ENCODE measurements at places on chromosomes 12 and 14. TPM values are rescaled to one million over a fixed set of nuclear protein-coding genes. Genes with fewer than 3 reads are reported as not detected.

The LALBA gene
- total RNA-seq: not detected

The KLHL33 gene
- not detected for total RNA-seq

GRCh38 chr12:22658214-22658613, 33.2 kb downstream of the ETNK1 start:
- no peak for DNase-seq

DNA sequence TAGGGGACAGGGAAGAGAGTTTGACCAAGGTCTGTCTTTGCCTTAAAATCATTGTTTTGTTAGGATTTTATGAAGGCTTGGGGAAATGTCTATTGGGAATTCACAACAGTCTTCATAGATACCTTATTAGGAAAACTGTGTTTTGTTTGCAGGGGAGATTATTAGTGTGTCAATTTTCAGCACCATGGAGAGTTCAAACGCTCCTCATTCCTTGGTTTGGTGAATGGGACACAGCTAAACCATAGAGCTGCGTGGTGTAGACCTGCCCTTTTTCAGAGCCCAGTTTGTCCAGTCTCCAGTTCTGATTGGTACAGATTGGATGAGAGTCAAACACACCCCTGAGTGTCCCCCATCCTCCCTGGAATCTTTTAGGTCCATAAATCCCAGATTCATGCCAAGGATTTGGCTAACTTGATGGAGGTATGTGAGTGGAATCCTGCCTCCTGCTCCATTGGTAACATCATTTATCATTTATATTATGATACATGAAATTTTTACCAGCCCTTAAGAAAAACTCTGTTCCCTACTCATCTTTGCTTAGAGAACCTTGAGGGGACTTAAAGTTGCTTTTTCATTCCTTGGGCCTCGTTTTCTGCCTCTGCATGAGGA, 12.0 kb downstream of the NGDN start:
- DNase-seq: no peak

- peak; percentile 51 for DNase-seq
Measured at GRCh38 chr14:100610511-100611217, 23.4 kb upstream of the BEGAIN start.

- DNase-seq: no peak
Measured at GRCh38 chr12:93127107-93127560, 198.0 kb upstream of the EEA1 start.

GRCh38 chr12:13149411-13149810, 45.9 kb upstream of the GSG1 start:
- no peak for DNase-seq

GRCh38 chr12:94855853-94856252, 147.6 kb downstream of the NDUFA12 start:
- DNase-seq: no peak

The PLEKHG7 gene
- total RNA-seq: not detected

- DNase-seq: no peak
Measured at GRCh38 chr12:93183940-93184671, 193.6 kb upstream of the NUDT4 start.

DNA sequence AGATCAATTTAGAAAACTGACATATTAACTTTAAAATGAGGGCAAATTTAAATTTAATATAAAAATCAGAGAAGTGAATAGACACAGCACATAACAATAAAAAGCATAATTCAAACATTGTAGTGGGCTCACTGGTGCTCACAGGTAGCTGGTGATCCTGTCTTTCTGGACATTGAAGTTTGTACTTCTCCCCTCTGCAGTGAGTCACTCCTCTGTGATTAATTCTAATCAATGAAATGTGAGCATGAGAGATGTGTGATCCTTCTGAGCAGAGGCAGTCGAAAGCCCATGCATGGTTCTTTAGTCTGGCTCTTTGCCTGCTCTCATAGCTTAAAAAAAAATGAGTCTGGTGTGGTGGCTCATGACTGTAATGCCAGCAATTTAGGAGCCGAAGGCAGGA, 59.0 kb upstream of the RERGL start:
- DNase-seq: no peak

The MYBPC1 gene
- not detected for total RNA-seq

DNA sequence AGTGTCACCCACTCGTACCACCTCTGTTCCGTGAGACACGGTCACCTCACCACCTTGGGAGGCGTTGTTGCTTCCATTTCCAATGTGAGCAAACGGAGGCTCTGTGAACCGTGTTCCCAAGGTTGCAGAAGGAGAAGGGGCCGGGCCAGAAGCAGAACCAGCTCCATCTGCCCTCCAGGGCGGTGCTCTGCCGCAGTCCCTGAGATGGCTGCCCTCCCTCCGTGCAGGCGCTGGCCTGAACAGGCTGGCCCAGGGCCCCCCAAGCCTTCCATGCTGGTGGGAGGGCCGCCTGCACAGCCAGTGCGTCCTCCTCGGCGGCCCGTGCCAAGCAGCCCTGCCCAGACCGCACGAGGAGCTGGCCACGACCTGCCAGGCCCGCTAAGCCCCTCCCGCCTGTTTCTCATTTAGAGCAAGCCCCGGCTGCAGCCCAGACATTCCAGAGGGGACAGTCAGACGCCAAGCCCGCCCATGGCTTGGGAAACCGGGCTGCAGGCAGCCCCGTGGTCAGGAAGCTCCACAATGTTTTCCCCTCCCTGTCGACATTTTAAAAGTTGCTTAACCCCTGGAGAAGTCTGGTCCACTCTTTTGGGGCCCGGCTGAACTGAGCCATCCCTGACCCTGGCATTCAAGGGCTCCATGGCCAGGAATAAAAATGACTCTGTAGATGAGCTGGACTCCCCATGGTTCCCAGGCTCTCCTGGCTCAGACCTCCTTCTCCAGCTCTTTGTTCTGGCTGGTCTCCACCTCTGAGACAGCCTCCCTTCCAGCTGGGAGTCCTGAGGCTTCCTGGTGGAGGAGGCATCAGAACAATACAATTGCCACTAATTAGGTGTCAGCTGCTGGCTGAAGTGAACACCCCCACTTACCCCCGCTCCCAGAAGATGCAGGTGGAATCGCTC, 236.0 kb downstream of the BCL11B start:
- DNase-seq: peak; percentile 86

- no peak for DNase-seq
Measured at GRCh38 chr14:50516091-50516490, 16.3 kb downstream of the MAP4K5 start.

The ACOT4 gene
- 0.19 TPM for total RNA-seq

GRCh38 chr12:109592905-109593272, 19.3 kb downstream of the MVK start:
- DNase-seq: no peak

GRCh38 chr14:93744876-93745275, 43.4 kb downstream of the PRIMA1 start:
- no peak for DNase-seq

DNA sequence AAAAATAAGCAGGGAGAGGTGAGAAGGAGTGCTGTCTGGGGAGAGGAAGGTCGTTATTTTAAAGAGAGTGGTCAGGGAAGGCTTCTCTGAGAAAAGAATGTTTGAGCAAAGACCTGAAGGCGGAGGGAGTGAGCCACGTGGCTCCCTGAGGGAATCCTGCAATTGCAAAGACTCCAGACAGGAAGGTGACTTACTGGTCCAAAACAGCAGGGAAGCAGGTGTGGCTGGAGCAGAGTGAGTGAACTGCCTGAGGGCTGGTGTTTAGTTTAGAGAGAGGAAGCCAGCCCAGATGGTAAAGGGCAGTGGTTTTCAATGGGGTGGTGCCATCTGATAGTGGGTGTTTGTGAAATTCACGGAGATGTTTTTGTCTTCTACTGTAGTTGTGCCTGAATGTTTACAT, 58.8 kb upstream of the LTA4H start:
- peak; percentile 77 for DNase-seq

- DNase-seq: no peak
Measured at GRCh38 chr12:24460099-24460498, 488.8 kb downstream of the BCAT1 start.

The FAM234B gene
- total RNA-seq: 5.1 TPM

DNA sequence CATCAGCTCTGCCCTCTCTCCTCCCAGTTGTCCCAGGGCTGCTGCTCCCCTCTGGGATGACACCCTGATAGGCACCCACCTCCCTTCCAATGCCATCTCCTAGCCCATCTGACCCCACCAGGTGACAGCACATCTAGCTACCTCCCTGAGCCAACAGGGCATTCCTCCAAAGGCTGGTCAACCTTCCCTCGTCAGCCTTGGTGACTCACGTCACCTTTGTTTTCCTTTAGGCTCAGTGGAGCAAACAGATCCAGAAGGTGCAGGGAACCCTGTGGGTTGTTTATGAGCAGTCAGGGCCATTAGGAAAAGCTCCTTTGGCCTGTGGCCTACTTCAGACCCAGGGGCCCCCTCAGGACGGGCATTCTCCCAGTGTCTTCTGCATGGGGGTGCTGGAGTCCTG, 32.4 kb downstream of the PIGH start:
- DNase-seq: no peak

GRCh38 chr12:132247718-132248452, 81.5 kb downstream of the GALNT9 start:
- DNase-seq: no peak

The INSM2 gene
- total RNA-seq: not detected

DNA sequence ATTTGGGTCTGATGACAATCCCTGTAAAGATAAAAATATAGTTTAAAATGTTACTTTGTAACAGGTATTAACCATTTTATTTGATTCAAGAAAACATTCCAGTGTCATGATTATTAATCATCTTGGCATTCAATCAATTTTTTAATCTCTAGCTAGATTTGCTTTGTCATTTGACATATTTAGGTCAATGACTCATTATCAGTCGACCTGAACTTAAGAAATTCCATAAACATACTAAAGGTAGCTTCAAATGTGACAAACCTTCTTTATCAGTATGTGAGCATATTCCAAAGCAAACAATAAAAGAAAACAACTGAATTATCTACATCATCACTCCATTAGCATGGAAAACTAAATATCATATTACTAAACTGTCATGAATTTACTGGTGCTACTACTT, 50.8 kb upstream of the CDKL1 start:
- DNase-seq: no peak

The PSMC1 gene
- total RNA-seq: 335 TPM

The EFS gene
- not detected for total RNA-seq

GRCh38 chr12:127830730-127831129, 436.2 kb upstream of the TMEM132C start:
- DNase-seq: no peak

DNA sequence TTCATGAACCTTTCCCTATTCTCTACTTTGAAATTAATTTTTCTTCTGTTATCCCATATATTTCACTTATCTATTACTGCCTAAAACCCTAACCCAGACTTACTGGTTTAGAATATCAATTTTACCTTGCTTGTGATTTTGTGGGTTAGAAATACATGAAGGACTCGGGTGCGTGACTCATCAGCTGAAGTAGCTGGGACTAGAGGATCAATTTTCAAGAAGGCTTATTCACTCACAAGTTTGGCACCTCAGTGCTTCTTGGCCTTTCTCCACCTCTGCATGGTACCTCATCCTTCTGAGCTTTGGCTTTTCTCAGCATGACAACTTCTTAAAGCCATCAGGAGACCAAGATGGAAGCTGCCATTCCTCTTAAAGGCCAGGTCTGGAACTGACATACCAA, 57.8 kb downstream of the TMEM117 start:
- DNase-seq: no peak

The CPNE6 gene
- total RNA-seq: not detected

- no peak for DNase-seq
Measured at GRCh38 chr12:101694986-101695385, 2.5 kb upstream of the CHPT1 start.

The CTSG gene
- not detected for total RNA-seq

- no peak for DNase-seq
Measured at GRCh38 chr12:27511031-27511722, 12.8 kb upstream of the PPFIBP1 start.

The TAS2R9 gene
- not detected for total RNA-seq

The ANAPC5 gene
- 134 TPM for total RNA-seq

The SERPINA4 gene
- total RNA-seq: not detected

DNA sequence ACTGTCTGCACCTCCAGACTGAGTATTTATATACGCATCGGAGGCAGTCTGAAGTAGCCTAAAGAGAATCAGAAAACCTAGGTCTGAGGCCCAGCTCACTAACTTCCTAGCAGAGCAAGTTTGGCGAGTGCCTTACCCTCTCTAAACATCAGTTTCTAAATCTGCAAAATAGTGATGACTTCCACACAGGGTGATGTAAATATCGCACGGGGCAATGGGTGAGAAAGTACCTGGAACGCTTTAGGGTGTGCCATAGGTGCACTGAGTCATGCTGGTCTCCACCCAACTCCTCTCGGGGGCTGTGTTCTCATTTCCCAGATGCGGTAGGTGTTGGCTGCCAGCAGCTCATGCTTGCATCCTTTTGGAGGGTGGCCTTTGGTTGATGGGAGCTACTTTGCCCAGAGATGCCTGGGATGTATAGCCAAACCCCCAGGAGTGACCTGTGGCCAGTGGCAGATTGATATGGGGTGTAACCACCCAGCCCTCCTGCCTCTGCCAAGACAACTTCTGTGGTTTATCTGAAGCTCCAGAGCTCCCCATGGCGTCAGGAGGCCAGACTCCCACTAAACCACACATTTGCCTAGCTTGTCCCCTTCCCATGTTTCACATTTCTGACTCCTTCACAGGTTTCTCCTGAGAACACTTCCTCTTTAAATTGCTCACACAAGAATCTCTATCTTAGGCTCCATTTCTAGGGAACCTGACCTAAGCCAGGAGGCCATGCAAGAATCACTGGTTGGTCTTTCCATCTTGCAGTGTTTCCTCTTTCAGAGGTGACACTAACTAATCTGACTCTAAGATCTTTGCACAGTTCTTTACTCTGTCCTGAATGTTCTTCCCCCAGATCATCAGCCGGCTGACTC, 62.0 kb upstream of the TUNAR start:
- no peak for DNase-seq

DNA sequence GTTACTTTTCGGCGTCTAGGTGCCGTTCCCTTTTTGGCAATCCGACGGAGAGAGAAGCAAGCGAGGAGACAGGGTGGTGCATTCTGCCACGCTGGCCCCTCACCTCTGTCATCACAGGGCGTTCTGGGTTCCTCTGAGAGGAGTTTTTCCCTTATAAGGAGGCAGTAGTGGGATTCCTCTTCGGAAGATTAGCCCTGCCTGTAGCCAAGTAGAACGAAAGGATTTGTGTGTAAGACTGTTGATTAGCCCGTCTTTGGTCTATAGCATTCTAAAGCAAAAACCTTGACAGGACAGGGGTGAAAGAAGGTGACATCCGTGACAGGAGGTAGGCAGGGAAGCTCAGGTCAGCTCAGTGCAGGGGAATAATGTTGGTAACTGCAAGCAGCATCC, 9.1 kb upstream of the NEMF start:
- DNase-seq: peak; percentile 62

The ENDOU gene
- total RNA-seq: not detected

The IFNG gene
- total RNA-seq: not detected

The VRTN gene
- not detected for total RNA-seq

- DNase-seq: no peak
Measured at GRCh38 chr12:124397807-124398577, 103.1 kb downstream of the RFLNA start.

Measured in H4 (cell line).